ENCODE measurements at places on chromosomes 16 and 17.

- no peak for DNase-seq
Observed at GRCh38 chr17:77253611-77254051, 112.9 kb downstream of the SEC14L1 start.

DNA sequence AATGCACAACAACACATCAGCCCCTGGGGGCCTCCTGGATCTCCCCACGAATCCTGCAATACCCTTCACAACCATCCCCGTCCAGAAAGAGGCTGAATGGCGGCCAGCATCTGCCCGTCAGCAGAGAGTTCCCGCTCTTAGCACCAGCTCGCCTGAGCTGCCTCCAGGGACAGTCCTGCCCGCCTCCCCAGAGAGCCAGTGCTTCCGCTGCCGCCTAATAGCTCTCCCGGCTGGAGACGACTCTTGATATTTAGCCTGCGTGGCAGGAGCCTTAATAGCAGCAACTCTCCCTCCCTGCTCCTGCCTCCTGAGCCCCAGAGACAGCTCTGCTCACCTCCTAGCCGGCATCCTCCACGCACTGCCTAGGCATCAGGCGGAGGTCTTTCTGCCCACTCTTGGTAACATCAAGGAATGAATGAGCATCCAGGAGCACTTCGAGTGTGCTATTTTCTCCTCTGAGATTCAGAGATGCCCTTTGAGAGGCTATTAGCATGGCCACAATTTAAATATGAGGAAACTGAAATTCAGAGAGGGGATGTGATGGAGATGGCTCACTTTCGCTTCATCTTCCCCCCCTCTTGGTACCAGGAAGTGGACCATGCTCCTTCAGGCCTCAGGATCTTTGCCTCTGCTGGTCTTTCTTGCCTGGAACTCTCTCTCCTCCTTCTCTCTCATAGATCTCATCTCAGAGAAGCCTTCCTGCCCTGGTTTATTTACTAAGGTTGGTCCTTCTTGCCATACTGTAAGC lies 67.9 kb downstream of the RAI1 start:
- no peak for DNase-seq

DNA sequence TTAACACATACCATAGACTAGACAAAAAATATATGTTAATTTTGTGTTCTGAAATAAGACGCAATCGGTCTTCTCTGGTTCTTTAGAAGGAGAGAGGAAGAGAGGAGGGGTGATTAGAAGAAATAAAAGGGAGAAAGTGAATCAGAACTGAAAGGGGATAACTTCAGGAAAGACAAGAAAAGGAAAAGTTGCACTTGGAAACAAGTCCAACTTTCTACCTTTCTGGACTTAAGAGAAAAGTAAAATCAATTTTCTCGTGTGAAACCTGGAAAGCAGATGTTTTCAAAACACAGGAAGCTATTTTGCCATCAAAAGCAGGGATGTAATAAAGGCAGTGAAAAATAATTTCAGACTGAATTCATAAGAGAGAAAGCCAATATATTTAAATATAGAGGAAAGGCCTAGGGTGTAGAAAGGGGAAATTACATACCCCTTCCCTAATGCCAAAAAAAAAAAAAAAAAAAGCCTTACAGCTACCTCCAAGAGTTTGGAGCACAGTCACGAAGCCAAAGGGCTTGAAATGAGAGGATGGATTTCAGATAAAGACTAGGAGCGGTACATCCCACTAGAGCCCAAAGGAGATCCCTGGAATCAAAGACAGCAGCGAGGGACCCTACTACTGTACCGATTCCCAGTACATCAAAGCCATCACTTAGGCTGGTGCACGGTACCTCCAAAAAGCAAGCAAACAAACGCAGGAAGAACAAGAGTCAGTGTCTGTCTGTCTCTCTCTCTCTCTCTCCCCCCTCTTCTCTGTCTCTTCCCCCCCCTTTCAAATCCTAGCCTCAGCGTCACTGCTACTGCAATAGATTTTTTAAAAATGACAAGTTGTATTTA lies 12.1 kb upstream of the ZFHX3 start:
- DNase-seq, result no peak

DNA sequence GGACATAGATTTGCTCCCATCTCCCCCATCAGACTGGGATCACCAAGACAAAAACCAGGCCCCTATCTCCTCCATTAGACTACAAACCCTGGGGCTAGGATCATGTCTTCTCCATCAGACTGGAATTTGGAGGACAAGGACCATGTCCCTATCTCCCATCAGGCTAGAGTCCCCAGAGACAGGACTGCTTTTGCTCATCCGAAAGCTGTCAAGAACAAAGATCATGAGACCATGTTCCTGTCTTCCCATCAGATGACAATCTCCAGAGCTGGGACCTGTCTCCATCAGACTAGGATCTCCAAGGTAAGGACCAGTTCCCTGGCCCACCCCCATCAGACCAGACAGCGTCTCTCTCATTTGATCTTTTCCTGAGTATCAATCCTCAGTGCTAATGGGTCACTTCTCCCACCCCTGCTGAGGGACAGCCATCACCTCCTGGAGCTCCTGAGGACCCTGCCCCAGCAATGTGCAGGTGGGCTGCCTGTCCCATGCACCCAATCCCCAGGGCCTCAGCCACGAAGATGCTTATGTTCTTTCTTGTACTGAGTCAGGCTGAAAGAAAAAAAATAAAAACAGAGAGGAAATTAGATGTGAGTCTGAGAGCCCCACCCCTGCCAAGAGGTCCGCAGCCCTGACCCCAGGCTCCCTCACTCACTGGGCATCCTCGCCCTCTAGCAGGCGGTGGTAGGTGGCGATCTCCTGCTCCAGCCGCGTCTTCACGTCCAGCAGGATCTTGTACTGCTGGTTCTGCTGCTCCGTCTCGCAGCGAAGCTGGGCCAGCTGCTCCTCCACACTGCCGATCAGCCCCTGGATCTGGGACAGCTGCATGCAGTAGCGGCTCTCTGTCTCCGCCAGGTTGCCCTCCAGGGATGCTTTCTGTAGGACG lies 90.3 kb downstream of the GOSR1 start:
- no peak for DNase-seq

DNA sequence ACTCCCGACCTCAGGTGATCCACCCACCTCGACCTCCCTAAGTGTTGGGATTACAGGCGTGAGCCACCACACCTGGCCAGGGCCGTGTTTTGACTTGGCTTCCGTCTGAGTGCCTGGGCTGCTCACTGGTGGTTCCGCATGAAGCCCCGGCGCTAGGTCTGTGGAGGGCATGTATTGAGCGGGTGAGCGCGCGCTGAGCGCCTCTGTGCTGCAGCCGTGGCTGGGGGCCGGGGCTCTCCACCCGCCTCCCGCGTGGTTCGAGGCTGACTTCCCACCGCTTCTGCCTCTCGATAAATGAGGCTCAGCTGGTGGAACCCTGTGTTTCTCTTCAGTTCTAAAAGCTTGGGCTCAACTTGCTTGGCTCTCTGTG lies 38.9 kb upstream of the ATP2A3 start:
- no peak for DNase-seq

DNA sequence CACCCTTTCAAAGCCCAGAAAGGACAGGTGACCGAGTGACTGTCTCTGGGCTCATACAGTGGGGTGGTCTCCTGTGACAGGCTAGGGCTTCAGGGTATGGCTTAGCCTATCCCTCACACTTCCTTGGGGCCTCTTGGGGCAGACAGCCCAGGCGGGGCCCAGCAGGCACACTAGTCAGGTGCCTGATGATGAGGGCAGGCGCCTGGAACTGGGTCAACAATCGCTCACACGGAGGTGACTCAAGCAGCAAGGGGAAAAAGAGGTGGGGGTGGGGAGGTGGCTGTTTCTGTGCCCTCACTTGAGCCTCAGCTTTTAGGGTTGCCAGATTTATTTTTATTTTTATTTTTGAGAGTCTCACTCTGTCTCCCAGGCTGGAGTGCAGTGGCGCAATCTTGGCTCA lies 6.4 kb upstream of the GRN start:
- no peak for DNase-seq

GRCh38 chr17:78475211-78475610 lies 96.8 kb downstream of the PGS1 start:
- DNase-seq, result no peak

- DNase-seq, result no peak
Observed at GRCh38 chr16:55324285-55325079, 479 bp downstream of the IRX6 start.

DNA sequence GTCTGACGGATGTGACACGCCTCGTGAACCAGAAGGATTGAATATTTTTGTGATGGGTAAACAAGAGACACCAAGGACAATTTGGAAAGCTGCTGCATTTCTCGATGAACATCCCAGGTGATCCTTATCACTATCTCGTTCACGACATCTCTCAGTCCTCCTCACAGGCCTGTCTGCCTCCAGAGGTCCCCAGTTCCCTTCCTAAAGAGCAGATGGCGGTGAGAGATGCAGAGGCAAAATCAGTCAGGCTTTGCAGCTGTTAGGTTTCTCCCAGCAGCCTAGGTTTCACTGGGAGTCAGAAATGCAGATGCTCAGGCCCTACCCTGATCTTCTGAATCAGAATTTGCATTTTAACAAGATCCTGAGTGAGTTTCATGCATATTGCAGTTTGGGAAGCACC lies 23.6 kb downstream of the SCPEP1 start:
- no peak for DNase-seq

- DNase-seq, result no peak
Observed at GRCh38 chr16:51031598-51031997, 119.5 kb downstream of the SALL1 start.

DNA sequence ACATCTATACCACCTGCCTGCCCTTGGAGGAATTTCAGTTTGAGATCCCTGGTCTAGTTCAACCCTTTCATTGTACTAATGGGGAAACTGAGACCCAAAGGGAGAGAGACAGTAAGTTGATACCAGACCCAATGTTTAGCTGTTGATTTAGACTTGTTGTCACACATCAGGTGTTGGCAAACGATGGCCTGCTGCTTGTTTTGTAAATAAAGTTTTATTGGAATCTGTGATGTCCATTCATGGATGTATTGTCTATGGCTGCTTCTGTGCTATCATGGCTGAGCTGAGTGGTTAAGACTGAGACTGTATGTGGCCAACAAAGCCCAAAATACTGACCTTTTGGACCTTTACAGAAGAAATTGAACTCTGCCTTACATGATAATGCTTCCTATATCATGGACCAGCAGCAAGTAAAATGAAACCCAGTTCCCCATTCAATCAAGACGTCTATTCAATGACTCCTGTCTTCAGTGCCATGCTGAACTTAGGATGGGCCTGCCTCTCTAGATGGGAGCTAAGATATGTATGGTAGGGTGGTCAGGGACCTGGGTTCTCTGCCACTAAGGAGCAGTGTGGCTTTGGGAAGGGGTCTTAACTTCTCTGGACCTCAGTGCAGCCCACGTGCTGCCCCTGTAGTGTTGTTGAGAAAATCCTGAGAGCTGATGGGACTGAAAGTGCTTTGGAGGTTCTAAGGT lies 111.0 kb downstream of the IRX5 start:
- no peak for DNase-seq

- no peak for DNase-seq
Observed at GRCh38 chr16:26795184-26795583, 271.5 kb upstream of the C16orf82 start.

DNA sequence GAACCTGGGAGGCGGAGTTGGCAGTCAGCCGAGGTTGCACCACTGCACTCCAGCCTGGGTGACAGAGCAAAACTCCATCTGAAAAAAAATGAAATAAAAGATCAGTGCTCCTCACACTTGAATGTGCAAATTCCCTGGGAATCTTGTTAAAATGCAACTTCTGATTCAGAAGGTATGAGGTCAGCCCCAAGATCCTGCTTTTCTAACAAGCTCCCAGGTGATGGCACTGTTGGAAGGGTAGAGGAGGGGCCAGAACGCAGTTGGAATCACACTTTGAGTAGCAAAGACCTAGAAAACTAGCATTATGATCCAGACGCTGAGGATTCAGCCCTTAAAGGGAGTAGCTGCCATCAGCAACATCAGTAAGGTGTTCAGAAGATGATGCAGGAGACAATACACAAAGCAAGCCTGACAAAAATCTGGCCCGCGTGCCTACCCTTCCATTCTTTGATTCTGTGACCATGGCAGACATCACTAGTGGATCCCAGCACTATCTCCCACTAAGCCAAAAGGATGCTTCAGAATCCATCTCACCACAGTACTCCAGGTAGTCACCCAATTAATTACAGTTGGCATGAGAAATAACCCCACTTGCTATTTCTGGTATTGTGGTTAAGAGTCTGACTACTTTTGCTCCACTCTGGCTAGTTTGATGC lies 33.1 kb upstream of the MEIOC start:
- DNase-seq, result no peak

DNA sequence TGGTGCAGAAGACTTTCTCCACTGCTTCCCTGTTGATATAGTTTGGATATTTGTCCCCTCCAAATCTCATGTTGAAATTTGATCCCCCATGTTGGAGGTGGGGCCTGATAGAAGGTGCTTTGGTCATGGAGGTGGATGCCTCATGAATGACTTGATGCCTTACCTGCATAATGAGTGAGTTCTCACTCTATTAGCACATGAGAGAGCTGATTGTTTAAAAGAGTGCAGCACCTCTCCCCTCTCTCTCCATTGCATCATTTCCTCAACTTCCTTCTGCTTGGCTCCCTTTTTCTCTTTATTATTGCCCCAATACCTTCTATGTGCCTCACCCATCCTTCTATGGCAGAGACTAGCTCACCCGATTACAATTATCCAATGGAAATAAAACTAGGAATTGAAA lies 90.8 kb upstream of the COX10 start:
- no peak for DNase-seq

DNA sequence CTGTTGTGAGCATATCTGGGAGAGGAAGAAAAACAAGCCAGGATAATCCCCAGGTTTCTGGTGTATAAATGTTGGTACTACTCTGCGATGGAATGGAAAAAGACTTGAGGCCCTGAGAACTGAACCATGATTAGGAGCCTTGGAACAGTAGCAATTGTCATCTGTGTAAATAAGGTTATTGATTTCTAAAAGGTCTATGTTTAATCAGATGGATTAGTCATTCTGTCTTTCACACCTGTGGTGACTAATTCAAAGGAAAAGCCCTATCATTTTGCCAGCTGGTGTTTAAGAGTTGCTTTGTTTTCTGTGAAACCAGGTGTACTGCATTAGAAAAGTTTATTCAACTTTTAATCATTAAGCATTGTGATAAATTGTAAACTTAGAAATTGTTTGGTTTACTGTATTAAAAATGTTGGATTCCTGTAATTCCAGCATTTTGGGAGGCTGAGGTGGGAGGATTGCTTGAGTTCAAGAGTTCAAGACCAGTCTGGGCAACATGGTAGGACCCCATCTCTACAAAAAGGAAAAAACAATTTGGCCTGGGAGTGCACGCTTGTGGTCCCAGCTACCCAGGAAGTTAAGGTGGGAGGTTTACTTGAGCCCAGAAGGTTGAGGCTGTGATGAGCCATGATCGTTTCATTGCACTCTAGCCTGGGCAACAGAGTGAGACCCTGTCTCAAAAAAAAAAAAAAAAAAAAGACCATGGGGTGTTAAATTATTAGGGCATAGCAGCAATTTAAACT lies 29.0 kb upstream of the KPNB1 start:
- DNase-seq, result peak; percentile 25

GRCh38 chr16:84925092-84925772 lies 86.1 kb downstream of the ZDHHC7 start:
- DNase-seq, result peak; percentile 59

- DNase-seq, result peak; percentile 85
Observed at GRCh38 chr17:77465358-77466041, 324.7 kb downstream of the SEC14L1 start.

DNA sequence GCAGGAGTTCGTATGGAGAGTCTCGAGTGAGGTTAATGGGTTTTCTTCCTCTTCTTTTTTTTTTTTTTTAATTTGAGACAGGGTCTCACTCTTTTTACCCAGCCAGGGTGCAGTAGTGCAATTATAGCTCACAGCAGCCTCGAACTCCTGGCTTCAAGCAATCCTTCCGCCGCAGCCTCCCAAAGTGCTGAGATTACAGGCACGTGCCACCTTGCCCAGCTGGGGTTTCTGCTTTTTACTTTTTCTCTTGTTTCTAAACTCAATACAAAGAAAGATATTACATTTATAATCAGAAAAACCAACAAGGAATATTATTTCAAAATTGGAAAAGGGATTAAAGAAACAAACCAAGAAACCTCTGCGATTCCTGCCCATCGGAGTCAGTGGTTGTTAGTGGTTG lies 175.9 kb downstream of the SEC14L1 start:
- no peak for DNase-seq
